ENCODE measurements at places on chromosomes 3 and 15.
A peak's percentile ranks its signal among the peaks of the same experiment; 100 is the strongest.

DNA sequence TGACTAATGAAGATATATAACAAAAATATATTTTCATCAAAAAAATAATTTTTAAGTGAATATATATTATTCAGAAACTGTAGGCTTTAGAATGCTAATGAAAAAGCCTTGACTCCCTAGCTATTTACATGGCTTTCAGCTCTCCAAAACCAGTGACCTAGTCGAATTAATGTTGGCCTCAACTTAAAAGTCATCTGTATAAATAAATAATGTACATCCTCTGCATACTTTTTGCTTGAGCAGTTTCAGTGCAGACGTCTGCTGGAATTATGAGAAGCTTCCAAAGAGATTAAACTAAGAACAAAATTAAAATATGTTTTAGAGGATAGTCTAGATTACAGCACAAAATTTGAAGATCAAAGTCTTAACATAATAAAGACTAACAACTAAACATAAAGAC, 520.4 kb upstream of the ALCAM start:
- DNase-seq: no peak

DNA sequence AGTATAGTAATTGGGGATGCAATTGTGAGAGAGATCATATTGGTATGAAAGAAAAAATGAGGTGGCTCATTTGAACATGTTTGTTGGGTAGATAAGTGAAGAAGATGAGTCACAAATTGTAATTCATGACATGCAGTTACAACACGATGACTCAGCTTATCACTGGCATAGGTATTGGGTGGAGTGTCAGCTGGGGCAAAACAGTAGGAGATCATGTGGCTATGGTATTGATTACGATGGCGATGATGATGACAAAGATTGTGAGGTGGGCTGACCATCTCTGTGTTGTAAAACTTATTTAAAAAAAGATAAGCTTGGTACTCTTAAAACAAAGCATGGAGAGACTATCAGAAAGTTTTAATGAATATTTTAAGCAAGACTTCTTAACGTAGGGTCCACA, 11.6 kb upstream of the DPH6 start:
- DNase-seq: no peak

- DNase-seq: no peak
These were observed 151.8 kb upstream of the LRRFIP2 start for GRCh38 chr3:37326144-37326543.

DNA sequence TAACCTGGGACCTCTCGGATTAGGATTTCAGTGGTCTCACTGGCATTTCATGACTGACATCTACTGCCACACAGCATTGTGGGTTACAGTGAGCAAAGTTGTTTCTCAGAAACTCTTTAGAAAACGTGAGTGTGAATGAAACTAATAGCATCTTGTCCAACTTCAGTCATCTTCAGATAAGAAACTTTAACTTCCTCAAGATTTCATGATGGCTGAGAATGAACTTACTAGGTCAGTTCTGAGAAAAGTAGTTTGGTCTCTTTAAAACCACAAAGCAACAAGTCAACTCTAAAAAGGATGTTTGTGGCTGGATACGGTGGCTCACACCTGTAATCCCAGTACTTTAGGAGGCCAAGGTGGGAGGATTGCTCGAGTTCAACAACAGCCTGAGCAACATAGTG, 14.2 kb upstream of the HOMER2 start:
- DNase-seq: no peak

- DNase-seq: peak; percentile 94
These were observed 2.3 kb upstream of the TGFBR2 start for GRCh38 chr3:30604093-30604492.

- DNase-seq: peak; percentile 70
These were observed 748 bp downstream of the CCNL1 start for GRCh38 chr3:157159037-157159761.

DNA sequence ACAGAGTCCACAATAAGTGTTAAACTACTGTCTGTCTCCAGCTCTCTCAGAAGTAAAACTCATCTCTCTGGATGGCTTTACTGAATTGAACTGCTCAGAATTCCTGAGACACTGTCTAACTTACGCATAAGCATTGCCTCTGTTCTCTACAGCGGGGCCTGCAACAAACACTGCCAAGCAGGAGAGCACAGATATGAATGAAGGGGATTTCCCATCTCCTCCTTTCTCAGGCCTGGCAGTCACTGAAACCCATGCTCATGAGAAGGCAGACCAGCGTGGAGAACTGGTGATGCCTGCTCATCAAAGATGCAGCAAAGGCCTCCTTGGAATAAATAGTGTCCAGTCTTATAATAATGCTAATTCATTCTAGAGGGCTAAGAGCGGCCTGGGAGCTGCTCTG, 10.3 kb downstream of the RASGRP1 start:
- no peak for DNase-seq

- no peak for DNase-seq
These were observed 654 bp downstream of the PPARG start for GRCh38 chr3:12289524-12289923.

- DNase-seq: no peak
These were observed 597 bp downstream of the P2RY12 start for GRCh38 chr3:151383956-151384355.

DNA sequence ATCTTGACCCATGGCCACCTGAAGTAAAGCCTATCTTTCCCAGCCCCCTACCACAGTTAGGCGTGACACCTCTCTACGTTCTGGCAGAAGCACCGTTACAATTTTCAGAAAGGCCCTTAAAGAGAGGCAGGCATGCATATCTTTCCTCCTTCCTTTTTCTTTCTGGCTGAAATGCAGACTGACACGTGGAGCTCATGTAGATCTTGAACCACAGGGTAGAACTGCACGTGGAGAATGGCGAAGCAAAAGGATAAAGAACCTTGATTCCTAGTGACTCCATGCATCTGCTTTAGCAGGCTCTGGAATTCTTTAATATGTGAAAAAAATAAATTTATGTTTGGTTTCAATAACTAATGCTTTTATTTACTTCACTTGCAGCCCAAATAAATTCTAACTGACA, 166.6 kb downstream of the CPNE4 start:
- no peak for DNase-seq

DNA sequence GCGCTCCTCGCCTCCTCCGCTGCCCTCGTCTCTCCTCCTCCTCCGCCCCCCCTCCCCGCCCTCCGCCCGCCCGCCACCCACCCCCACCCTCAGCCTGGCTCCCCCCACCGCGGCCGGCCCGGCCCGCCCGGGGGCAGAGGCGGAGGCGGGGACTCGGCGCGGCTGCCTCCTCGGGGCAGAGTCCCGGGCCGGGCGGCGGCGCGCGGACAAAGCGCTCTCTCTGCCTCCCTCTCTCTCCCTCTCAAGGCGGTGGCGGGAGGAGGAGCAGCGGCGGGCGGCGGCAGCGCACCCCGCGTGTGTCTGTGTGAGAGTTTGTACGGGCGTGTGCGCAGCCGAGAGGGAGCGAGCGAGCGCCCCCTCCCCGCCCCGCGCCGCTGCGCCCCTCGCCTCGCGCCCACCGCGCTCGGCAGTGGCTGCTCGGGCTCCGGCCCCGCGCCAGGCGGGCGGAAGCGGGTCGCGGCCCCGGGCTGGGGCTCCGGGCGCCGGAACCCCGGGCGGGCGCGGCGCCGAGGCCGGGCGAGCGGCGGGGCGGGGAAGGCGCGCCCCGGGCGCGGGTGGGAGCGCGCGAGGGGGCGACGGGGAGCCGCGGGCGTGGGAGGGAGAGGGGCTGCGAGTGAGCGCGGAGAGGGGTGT, at the start of gene IGF2BP2:
Gene IGF2BP2 (minus strand): TSS at position 37 of the 633 bp plus-strand sequence. CDS start 82 bp downstream, outside the sequence.
- peak; percentile 51 for DNase-seq

- no peak for DNase-seq
These were observed 20.2 kb downstream of the IL17RD start for GRCh38 chr3:57144952-57145351.

DNA sequence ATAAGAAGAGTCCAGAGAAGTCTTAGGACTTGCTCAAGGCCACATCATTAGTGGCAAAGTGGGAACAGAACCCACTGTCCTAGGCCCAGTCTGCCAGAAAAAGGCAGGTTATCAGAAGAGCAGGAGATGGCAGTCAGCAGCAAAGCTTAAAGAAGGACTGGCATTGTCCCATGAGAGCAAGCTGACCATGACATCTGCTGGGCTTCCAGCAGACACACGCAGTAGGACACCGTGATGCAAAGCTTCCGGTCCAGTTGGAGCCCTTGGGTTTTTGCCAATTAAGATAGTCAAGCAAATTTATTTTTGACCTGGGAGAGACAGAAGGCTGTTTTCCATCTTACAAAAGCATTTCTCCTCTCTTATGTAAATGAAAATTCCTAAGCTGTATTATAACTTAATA, 42.1 kb downstream of the ZBTB38 start:
- no peak for DNase-seq

GRCh38 chr3:188408831-188409230, 254.9 kb downstream of the LPP start:
- no peak for DNase-seq

DNA sequence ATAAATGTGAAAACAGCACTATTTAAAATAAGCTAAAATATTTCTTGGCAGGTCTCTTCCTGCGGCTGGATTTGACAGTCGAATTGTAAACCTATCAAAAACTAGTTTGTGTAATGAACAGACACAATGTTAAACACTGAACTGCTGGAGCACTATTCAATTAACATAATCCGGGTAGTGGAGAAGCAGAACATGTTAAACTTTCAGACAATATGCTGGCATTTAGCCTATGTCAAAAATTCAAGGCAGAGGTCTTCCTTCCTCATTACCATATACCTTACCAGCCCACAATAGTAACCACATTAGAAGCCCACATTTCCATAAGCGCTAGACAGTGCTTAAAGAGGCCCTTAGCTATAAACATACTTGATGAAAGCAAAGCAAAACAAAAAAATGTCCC, 1042.9 kb downstream of the ROBO1 start:
- no peak for DNase-seq

DNA sequence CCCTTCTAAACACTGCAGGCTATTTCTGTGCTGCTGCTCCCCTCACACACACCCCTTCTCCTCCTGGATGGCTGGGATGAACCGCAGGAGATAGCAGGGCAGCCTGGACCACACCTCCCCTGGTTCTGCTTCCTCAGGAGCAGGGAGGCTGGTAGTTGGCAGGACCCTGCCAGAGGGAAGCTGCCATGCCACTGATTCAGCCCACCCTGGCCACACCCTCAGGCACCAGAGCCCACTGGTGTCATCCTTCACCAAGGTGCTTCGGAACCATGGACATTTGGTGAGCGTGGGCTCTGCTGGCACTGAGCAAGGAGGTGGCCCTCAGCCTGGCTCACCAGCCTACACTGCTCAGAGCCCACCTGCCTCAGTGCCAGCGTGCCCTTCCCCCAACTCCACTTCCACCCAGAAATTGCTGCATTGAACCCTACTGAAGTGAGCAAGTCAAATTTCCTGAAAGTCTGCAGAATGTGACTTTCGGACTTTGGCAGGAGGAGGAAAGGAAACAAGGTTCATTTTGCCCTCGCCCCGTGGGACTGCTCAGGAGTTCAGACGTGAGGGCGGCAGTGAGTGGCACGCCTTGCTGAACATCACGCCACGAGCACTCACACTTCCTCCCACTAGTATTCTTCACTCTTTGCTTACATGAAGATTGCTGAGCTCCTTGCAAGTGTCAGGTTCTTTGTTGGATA, 26.3 kb downstream of the BMF start:
- no peak for DNase-seq

- no peak for DNase-seq
These were observed 31.7 kb upstream of the CMTM7 start for GRCh38 chr3:32359766-32360492.

GRCh38 chr3:134362221-134362620, 12.0 kb downstream of the AMOTL2 start:
- DNase-seq: no peak

DNA sequence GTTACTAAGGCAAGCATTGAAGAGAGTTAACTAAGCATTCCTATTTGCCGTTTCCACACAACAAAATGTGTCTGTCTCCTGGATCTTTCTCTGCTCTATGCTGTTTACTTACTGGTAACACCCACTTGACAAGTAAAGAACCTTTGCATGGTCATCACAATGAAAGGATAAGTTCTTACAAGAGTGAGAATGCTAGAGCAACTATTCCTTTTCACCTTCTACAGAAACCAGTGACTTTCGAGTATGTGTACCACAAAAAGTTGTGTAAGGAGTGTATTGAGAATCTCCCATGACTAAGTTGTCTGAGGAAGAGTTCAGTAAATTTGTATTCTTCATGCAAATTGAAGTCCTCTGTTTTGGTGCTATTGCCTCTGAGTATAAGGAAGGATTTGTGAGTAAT, 10.8 kb downstream of the TIPARP start:
- peak; percentile 93 for DNase-seq

GRCh38 chr3:126472277-126473006, 3.2 kb downstream of the ZXDC start:
- peak; percentile 96 for DNase-seq

DNA sequence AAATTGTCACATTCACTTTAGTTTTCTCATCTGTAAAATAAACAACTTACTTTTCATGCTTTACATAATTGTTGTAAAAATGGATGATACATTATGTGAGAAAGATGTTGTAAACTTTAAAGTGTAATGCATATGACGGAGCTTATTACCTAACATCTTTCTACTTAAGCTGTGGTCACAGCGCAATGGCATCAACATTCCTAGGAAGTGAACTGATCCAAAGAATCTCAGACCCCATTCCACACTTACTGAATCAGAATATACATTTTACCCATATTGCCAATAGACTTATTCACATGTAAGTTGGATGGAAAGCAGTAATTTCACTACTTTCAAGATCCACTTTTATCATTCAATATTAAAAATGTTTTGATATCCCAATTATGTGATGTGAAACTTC, 497.5 kb downstream of the FGF12 start:
- DNase-seq: no peak

DNA sequence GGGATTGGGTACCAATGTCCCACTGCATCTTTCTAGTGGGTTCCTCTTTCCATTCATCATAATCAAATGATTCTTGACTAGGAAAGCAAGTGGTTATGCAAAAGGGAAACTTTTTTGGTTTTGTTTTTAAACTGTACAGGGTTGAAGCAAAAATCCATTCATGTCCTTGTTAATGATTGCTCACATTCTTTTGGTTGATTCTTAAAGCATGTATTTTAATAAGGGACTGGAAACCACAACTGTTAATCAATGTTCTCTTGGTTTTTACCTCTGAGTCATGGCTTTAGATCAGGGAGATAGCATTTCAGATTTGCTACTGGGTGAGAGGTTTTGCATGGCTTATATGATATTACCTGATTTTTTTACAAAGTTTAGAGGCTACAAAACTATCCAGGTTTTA, 371.7 kb upstream of the RGMA start:
- DNase-seq: no peak

GRCh38 chr3:128435058-128435457, 31.6 kb downstream of the DNAJB8 start:
- no peak for DNase-seq

- no peak for DNase-seq
These were observed 525.5 kb upstream of the NAALADL2 start for GRCh38 chr3:174333640-174334039.

GRCh38 chr3:83321891-83322290, 1560.4 kb upstream of the GBE1 start:
- no peak for DNase-seq

DNA sequence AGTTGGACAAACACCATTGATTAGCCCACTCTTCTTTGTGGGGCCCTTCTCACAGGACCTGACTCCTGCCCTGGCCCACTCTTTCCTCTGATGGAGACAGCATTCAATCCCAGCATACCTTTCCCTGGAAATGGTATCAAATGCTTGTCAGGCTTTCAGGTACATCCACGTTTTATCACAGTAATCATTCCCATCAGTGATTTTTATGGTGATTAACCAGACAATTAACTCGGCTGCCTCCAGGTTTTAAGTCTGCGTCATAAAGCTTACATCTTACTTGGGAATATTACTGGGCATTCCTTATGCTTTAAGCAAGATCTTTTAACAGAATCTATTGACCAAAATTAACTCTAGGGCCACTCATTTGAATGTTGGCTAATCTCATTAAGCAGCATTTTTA, 33.4 kb downstream of the LRRK1 start:
- DNase-seq: no peak

GRCh38 chr15:92821491-92822116, 78.5 kb upstream of the CHD2 start:
- no peak for DNase-seq

All from inflammatory macrophage treated with lipopolysaccharide for 1 hour (primary cell).